RKO (cell line): ENCODE measurements at places on chromosomes 1 and 21.
A peak's percentile ranks its signal among the peaks of the same experiment; 100 is the strongest.

GRCh38 chr1:117732065-117732797, 126.4 kb downstream of the TENT5C start:
- DNase-seq, result no peak

- no peak for DNase-seq
Observed at GRCh38 chr1:61448914-61449313, 276.0 kb downstream of the TM2D1 start.

DNA sequence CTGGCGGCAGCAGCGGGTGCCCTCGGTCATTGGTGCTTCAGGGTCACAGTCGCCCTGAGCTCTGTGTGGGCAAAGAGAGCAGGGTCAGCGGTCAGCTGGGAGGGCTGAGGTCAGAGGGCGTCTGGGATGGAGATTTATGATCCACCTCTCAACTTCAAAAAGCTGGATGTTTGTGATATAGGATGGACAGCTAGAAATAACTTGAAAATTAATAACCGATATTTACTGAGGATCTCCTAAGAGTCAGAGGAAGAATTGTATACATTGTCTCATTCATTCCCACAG, 2.0 kb downstream of the LEFTY1 start:
- DNase-seq, result no peak

DNA sequence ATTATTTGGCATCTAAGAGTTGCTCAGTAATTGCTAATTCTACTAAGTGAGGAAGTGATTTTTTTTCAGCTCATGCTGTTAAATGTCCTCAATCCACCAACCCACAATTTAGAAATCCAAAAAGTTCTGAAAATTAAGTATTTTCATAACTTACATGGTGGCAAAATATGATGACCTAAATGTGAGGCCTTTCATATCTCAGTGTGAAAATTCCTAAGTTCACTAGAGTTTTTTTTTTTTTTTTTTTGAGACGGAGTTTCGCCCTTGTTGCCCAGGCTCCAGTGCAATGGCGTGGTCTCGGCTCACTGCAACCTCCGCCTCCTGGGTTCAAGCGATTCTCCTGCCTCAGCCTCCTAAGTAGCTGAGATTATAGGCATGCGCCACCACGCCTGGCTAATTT, 5.6 kb downstream of the NUCKS1 start:
- DNase-seq, result no peak

- peak; percentile 66 for DNase-seq
Observed at GRCh38 chr1:241413386-241413785, 56.4 kb upstream of the RGS7 start.

- no peak for DNase-seq
Observed at GRCh38 chr1:10325521-10325920, 73.3 kb upstream of the PGD start.

DNA sequence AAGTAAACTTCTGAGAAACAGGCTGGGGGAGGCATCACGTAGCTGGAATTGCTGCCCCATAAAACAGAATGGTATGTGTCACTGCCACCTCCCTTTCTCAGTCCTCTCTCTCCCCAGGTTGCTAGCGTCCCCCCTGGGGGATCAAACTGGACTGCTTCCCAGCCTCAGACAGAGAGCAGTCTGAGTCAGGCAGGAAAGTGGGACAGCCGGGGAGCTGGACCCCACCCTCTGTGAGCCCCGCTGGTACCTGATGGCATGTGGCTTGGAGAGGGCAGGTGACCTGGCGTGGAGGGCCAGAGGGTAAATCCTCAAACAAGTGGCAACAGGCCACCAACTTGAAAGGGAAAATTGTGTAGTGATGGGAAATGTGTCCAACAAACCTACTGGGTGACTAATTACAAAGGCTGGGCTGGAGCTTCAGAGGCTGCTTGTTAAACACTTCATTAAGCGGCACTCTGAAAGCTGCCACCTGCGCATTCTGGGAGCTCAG, 1.0 kb upstream of the SFN start:
- no peak for DNase-seq

DNA sequence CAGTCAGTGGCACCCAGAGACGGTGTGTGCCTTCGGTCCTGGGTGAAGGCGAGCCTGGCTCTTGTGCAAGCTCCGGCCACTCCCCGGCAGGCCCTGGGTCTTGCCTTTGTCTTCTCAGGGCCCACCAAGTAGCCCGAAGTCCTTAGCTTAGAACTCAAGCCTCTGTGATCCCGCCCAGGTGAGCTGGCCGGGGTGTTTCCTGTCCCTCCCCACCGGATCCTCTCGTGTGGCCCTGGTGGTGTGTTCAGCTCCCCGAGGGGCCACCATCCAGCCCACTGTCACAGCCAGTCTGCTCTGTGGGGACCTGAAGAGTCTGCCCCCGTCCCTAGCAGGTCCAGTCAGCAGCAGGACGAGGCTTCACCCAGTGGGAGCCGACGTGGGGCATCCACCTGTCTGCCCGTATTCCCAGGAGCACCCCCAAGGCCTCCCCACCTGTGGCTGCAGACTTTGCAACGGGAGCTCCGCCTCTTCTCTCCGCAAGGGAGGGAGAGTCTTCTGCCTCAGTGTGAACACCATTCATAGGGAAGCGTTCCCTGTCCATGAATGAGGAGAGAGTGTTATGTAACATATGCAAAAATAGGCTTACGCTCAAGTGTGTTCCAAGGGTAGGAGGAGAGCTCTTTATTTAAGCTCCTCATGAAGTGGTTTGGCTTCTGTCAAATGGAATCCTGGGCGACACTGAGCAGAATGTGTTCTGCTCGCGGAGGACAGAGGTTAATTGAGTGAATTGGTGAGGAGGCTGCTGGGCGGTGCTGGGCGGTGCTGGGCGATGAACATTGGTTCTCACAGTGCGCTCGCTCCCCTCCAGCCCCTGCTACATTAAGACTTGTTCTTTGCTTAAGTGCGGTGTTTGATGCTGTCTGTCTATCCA, 108.9 kb downstream of the CRYAA start:
- DNase-seq, result no peak

DNA sequence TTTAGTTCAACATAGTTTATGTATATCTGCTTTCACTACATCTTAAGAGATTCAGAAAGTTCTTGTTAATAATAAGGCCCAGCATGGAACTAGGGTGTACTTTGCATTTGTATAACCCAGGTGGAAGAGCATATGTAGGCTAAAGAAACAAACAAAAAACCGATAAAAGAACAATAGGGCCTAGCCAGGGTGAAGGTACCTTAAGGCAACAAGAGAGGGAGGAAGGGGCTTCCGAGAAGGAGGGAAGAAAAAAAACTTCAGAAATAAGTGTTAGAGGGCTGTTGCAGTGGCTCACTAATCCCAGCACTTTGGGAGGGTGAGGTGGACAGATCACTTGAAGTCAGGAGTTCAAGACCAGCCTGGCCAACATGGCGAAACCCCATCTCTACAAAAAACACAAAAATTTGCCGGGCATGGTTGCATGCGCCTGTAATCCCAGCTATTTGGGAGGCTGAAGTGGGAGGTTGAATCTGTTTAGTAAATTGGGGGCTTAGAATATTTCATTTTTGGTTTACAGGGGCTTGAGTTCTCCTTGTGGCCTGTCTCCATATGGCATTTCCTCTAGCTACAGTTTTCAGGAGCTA, 4.7 kb upstream of the SPATA45 start:
- DNase-seq, result no peak

GRCh38 chr1:33367485-33368405, 46.8 kb upstream of the A3GALT2 start:
- DNase-seq, result peak; percentile 72

DNA sequence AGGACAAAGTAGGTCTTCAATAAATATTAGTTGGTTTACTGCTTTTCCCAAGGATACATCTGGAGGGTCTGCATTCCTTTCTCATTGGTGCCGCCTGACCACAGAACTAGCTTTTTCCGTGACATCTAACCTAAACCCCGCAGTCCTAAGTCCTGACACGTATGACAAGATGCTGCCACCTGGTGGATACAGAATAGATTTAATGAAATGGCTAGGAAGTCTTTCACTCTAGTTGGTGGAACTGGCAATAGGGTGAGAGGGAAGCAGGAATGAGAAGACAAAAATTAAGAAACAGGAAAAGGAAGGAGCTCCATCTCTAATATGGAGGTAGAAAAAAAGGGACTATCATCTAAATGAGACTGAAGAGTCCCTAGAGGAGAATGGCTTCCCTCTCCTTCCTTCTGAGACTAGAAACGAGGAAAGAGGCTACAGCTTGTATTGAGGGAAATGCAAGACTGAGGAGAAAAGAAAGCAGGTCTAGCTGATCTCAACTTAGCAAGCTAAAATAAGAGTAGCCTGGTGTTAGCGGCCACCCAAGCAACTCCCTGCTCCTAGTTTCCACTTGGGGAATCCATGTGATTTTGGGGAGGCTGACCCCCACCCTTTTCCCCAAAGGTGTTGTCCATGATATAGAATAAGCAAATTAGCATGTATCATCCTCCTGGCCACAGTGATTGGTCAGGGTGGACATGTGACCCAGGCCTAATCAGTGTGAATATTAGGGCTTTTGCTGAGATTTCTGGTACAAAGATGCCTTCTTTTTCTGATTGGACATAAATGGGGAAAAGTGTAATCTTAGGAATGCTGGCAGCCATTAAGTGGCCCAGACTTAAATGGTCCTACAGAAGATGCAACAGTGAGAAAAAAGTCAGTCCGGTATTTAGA, 5.9 kb downstream of the RFX5 start:
- peak; percentile 93 for DNase-seq

DNA sequence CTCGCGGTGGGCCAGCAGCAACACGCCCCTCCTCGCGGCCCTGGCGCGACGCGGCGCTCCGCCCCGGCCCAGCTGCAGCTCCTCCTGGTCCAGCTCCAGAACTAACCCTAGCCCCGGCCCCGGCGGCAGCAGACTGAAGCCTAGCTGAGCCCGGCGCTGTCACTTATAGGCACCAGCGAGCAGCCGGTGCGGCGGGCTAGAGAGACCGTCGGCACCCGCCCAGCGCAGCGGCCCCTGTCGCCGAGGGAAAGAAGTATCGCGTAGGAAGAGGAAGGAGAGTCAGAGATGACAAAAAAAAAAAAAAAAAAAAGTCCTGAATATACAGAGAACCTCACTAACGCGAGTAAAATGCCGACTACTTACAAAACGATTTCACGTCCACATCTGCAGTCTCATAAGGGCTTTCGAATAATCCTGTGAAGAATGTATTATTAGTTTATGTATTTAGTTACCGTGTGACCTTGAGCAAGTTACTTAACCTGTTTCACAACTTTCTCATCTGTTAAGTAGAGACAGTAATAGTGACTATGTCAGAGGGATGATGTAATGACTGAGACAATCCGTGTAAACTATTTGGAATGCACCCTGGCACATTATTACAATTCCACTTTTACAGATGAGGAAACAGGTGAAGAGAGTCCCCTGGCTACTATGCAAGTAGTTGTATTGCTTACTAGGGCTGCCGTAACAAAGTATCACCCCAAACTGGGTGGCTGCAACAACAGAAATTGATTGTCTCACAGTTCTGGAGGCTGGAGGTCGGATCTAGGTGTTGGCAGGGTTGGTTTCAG, at the start of gene SLC9A1:
TSS of gene SLC9A1 (minus strand) at position 135 of the 791 bp plus-strand sequence. CDS start 791 bp downstream, outside the sequence.
- DNase-seq, result peak; percentile 91

DNA sequence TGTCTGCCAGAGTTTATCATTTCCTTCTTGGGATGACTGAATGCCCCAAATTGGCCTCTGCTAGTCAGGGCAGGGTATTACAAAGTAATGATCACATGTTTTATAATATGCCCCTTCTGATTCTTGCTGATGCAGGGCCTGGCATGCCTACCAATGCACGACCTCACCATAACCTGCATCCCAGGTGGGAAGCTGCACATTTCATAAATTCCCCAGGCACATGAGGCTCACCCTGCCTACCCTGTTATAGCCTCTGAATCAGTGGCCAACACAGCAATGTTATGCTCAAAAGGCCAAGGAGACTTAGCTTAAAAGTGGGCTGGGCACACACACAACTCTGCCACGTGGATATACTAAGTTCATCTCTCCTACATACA, 28.0 kb upstream of the XPR1 start:
- DNase-seq, result no peak

GRCh38 chr1:165279882-165280281, 76.6 kb downstream of the LMX1A start:
- no peak for DNase-seq

DNA sequence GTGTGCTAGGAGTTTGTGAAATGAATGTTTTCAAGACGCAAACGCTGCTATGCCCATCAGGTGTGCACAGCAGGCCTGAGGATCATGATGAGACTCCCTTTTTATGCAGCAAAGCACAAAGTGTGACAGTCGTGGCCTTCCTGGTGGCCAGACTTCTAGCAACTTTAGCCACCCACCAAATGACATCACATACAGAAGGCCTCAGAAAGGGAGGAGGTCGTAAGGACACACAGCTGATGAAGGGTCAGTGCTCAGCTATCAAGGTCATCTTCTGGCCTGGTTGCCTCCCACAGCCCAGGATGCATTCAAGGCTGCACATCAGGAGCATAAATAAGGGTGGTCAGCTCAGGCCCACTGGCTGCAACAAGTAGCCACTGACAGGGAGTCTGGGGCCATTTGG, 36.6 kb downstream of the BMP8A start:
- DNase-seq, result no peak
